ENCODE measurements at places on chromosomes 4 and X. TPM values are rescaled to one million over a fixed set of nuclear protein-coding genes. Genes with fewer than 3 reads are reported as not detected.

The HAUS7 gene
- 20.5 TPM for total RNA-seq

The S100P gene
- total RNA-seq = 1.1 TPM

The HSFX3 gene
- not detected for total RNA-seq

The UGT2B11 gene
- not detected for total RNA-seq

The TEX13C gene
- not detected for total RNA-seq

The HMX1 gene
- not detected for total RNA-seq

The ACE2 gene
- not detected for total RNA-seq

The ANKRD50 gene
- 0.11 TPM for total RNA-seq

The SHROOM3 gene
- total RNA-seq = not detected

The CTAG2 gene
- total RNA-seq = not detected

The RPL10 gene
- 6,105 TPM for total RNA-seq

The LSM6 gene
- total RNA-seq = 17.6 TPM

The SRPX gene
- not detected for total RNA-seq

The ZMYM3 gene
- total RNA-seq = 13.2 TPM

The FAM9C gene
- not detected for total RNA-seq

The PCYT1B gene
- total RNA-seq = not detected

The HMGN5 gene
- 0.27 TPM for total RNA-seq

The PYURF gene
- 27.6 TPM for total RNA-seq

The GJB1 gene
- not detected for total RNA-seq

The PGAM4 gene
- total RNA-seq = not detected

The PCDH11X gene
- not detected for total RNA-seq

The TECRL gene
- not detected for total RNA-seq

The SYAP1 gene
- 76.5 TPM for total RNA-seq

The VCX3A gene
- total RNA-seq = not detected

The PPP1R2C gene
- not detected for total RNA-seq

The ADH7 gene
- total RNA-seq = not detected

The FAM47A gene
- total RNA-seq = not detected

The KLHL34 gene
- 0.38 TPM for total RNA-seq

The COL4A6 gene
- total RNA-seq = not detected

The RNF150 gene
- not detected for total RNA-seq

Data from CD8-positive, alpha-beta T cell (primary cell).